NCI-H1694 (cell line): ENCODE measurements at places on chromosomes 3 and 15.

GRCh38 chr15:80614711-80615360 lies 80.3 kb upstream of the ABHD17C start:
- DNase-seq = no peak

DNA sequence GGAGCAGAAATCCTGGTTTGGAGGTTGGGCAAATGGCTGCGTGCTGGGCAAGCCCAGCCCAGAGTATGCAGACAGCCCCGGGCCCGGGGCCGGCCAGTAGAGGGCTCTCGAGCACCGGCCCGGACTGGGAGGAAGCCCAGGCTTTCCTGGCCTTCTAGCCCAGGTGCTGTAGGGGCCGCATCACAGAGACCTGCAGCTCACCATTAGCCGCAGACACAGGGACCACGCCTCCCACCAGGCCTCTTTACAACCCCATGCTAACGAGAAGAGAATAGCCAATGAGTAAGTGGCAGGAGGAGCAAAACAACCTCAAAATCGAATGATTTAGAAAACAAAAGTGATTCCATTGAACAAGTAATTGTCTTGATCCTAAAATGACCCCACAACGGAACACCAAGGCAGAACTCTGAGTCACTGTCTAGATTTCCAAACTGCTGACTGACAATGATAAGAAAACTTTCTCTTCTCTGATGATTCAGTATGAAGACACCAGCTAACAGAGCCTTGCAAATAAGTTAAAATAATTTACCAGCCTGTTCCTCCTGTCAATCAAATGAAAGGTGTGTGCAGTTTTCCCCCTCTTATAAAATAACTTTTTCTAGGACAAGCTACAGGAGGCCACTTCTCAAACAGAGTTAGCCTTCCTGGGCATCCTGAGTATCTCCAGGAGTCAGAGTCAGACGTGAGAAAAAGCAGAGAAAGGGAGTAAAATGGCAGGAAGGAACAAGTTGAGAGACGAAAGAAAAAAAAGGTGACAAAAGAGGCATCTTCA lies 102.2 kb downstream of the DGKG start:
- DNase-seq = peak; percentile 30

DNA sequence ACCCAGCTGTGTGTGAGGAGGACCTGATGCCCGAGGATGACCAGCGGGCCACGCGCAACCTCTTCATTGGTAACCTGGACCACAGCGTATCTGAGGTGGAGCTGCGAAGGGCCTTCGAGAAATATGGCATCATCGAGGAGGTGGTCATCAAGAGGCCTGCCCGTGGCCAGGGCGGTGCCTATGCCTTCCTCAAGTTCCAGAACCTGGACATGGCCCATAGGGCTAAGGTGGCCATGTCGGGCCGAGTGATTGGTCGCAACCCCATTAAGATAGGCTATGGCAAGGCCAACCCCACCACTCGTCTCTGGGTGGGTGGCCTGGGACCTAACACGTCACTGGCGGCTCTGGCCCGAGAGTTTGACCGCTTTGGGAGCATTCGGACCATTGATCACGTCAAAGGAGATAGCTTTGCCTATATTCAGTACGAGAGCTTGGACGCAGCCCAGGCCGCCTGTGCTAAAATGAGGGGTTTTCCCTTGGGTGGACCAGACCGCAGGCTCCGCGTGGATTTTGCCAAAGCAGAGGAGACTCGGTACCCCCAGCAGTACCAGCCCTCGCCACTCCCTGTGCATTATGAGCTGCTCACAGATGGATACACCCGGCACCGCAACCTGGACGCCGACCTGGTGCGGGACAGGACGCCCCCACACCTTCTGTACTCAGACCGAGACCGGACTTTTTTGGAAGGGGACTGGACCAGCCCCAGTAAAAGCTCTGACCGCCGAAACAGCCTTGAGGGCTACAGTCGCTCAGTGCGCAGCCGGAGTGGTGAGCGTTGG lies 1.5 kb downstream of the RBM15B start:
- DNase-seq = no peak

DNA sequence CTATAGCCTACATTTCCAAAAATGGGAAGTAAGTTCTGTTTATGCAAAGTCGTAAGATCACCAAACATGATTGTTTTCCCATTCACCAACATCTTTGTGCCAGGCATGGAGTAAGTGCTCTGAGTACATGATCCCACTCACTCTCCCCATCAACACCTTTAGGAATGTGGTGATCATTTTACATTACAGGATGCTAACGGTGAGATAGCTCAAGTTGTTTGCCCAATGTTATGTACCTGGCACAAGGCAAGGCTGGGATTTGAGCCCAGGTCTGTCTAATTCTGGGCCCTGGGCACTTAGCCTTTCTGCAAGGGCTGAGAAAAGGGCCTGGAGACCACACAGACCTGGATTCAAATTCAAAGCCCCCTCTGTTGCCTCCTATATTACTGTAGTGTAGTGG lies 581.7 kb upstream of the CFAP20DC start:
- no peak for DNase-seq

DNA sequence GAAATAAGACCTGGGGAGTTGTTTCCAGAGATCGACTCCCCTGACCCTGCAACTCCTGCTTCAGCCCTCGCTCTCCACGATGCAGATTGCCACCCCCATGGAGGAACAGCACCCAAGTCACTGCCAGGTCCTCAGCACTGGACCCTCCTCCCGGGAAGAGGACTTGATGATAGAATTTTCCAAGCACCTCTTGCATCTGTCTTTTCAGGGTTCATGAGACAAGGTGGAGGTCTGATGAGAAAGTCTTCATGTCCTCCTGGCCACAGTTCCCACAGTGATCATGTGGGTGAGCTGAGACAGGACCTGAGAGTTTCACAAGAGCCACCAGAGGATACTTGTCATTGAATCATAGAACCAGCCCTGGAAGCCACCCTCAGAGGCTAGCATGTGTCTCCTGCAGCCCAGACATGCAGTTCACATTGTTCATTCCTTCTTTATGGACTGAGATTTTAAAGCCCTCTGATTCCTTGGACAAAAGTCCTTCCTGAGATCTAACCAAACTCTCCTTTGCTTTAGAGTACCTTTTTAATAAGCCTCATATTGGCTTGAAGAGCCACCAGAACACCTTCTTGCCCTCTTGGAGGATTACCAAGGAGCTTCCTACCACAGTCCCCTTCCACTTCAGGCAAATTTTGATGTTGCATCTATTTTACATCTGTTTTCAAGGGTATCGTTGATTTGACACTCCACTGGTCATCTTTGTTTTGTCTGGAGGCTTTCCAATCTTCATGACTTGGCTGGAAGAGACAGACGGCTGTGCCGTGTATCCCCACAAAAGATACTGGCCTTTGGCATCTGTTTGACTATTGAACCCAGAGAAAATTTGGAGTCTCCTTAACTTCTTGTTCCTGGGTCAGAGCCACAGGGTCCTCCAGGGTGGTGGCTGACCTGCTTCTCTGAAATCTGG lies 224.8 kb upstream of the BHLHE40 start:
- DNase-seq = no peak

- DNase-seq = no peak
Observed at GRCh38 chr3:125381314-125381713, 6.2 kb upstream of the ZNF148 start.

GRCh38 chr3:193742628-193743027 lies 149.6 kb downstream of the OPA1 start:
- DNase-seq = no peak
